Stimulated activated CD4-positive, alpha-beta T cell treated with anti-CD3 and anti-CD28 coated beads, Interleukin-1b, Interleukin-23, amount 100 ng/mL, for 48 hours (primary cell): ENCODE measurements at places on chromosomes 4 and X.

GRCh38 chr4:16676230-16676770, 222.1 kb downstream of the LDB2 start:
- no peak for DNase-seq

GRCh38 chr4:35365186-35365585, 879.1 kb downstream of the ARAP2 start:
- DNase-seq, result no peak

GRCh38 chr4:182126603-182127002, 116.6 kb upstream of the TENM3 start:
- no peak for DNase-seq

GRCh38 chr4:142567199-142567598, 278.9 kb downstream of the INPP4B start:
- DNase-seq, result peak; percentile 64

- no peak for DNase-seq
Observed at GRCh38 chr4:25531272-25531671, 124.4 kb upstream of the SLC34A2 start.

DNA sequence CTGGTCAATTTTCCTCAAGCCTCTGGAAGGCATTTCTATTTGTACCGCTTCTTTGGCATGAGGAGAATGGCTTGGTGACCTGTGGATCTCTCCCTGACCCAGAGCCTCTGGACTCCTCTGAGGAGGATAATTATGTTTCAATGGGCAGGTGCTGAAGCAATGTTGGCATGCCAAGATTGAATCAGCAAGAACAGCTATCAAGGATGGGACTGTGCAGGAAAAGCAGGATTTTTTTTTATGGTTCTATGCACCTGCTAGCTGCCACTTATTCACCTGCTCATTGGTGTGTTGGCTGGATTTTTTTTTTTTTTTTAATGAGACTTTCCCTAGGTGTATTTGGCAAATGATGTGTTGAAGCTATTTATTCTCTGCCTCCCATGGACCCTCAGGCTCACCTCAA, 821.2 kb downstream of the RPA4 start:
- no peak for DNase-seq

GRCh38 chr4:123662827-123663226, 266.2 kb downstream of the SPRY1 start:
- no peak for DNase-seq

GRCh38 chrX:55312655-55313054, 47.9 kb upstream of the PAGE3 start:
- no peak for DNase-seq

DNA sequence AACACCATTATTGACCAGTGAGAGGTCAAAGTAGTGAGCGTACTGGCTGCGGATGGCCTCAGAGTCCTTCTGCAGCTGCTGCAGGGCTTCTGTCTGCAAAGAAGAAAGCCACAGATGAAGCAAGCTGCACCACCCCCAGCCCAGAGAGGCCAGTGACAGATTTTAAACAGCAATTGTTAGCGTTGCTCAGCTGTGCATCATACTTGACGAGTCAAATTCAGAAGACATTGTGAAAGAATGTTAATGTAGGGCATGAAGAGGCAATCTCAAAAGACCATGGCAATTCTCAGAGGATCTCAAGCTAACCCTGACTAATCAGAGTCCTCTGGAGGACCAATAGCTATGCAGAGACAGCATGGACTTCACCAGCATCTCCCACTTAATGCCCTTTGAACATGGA, 16.6 kb downstream of the DKC1 start:
- DNase-seq, result no peak

GRCh38 chr4:97411356-97411755, 731.9 kb downstream of the STPG2 start:
- DNase-seq, result no peak

DNA sequence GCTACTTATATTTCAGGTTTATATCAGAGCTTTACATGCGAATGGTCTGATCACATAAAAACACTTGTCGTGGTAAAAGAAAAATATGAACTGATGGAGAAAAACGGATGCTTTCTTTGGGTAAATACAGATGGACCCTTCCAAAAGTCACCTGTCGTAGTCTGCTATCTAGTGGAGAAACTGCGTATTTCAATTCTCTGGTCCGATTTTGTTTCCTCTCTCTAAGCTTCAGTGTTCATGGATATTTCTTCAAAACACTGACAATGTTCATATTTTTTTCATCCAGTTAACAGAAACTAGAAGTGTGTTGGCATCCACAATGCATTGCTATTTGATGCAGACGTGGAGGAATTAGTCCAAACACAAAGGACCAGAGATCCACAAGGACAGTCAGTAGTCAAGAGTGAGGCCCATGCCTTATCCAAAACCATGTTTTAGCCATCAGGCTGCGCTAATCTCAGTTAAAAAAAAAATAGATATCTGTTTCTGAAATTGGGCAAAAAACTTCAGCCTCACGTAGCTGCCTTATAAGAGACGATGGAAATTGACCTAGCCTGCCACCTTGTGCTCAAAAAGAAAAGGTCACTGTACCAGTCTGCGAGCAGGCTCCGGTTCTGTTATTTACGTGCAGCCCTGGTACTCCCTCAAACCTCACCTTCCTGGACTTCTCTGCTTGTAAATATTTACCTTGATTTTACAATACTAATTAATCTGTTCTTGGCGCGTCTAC, 16.0 kb downstream of the MEPE start:
- DNase-seq, result peak; percentile 25

- no peak for DNase-seq
Observed at GRCh38 chr4:108465886-108466500, 154.4 kb upstream of the RPL34 start.

DNA sequence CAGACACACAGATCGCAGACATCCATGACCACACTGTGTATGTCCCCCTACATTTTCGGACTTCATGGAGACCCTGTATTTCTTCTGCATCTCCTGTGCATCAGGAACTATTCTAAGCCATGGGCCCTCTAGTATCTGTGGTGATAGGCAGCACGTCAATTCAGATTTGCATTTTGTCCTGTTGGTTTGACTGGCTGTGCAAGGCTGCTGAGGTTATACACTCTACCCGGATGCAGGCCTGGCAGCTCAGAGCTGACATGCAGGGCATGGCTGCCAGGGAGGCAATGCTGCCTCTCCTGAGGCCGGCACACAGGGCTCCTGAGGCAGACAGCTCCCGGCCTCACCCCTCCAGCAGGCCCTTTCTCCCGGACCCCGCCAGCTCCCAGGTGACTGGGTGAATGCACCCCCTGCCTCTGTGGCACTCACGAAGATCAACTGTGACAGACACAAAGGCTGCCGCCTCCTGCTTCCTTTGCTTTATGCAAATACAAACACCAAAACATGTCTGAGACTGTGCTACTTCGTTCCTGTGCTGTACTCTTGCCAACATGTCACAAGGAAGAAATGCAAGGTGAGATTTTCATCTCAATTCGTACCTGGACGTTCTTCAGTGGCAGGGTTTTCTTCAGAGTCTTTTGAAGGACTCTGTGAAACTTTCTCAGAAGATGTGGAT, 51.0 kb downstream of the NSG1 start:
- DNase-seq, result no peak

DNA sequence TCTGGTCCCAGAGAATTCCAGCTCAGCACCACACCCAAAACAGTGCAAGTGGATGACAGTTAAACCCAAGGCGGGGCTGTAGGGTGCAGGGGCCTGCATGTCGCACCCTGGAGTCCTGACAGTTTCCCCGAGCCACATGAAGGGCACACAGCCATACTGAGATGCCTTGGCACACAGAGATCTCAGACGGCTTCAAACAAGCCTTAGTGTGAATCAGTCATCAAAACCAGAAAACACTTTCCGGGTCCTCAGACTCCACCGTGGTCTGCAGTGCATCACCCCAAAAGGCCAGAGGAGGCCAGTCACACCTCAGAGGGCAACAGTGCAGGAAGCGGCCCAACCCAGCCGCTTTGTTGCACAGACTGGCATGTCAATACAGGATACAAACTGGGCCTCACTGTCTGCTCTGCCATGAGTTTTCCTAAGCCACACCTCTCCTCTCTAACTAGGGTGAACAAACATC, 64.6 kb upstream of the ENPP6 start:
- peak; percentile 77 for DNase-seq

DNA sequence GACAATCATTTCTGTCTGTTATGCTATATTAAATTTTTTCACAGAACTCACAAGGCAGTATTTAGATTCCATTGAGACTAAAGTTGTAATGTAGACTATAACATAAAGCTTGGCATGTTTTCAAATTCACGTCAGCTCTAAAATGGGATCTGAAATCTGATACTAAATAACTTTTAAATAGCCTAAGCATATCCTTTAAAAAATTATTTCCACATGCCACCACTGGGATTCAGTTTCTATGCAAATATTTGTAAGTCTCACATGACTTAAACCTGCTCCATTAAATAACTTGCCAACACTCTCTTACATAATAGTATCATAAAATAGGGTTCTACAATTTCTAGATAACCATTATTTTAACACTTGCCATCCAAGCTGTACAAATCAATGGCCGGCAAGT, 32.4 kb downstream of the KLHL8 start:
- no peak for DNase-seq
